ENCODE measurements at places on chromosomes 7 and 10.
A peak's percentile ranks its signal among the peaks of the same experiment; 100 is the strongest.

- no peak for DNase-seq
These were observed 593 bp upstream of the CUX1 start for GRCh38 chr7:101816595-101817470.

GRCh38 chr7:86790383-86790782 is 146.7 kb downstream of the GRM3 start:
- no peak for DNase-seq

DNA sequence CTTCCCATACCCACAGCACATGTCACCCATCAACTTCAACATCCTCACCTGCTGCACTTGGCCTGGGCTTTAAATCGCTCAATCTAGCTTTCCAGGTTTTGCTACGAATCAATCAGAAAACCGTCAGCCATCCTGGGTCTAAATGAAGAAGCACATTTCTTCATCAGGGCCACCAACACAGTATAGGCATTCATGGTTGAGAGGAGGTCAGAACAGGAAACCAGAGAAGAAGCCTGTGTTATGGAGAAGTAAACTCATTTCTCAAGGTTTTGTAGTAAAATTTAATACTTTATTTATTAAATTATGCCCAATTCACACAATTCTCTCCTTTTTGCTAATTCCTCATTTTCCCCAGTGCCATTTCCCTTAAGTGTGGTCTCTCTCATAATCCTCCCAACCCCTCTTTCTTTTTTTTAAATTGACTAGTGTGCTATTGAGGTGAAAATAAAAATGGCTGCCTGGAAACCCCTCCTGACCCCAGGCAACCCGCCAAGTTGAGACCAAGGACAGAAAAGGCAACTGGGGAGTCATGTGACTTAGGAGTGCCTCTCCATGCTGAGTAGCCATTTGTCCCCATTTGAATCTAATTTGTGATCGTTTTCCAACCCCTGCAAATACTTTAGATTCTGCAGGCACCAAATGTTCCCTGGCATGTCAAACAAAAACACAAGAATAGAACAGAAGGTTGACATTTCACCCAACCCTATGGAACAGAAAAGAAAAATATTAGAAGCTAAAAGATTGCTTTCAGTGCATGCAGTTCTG is 181.1 kb upstream of the NAMPT start:
- DNase-seq: no peak

- no peak for DNase-seq
These were observed 1.6 kb downstream of the TSPAN14 start for GRCh38 chr10:80455461-80456349.

DNA sequence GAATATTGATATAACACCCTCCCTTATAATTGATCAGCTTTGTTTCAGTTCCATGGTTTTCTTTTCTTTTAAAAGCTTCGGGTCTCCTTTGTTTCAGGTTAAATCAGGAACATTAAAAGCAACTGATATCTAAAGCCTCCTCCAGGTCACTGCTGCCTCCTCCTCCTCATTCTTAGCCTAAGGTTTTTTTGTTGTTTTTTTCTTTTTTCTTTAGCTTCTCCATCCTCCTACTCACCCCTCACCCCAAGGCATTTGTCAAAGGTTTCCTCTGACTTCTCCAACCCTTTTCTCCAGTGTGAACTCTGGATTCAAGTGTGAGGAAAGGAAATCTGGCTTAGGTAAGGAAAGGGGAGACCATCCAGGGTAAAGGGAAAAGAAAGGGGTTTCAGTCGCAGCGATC is 420.2 kb upstream of the NFE2L3 start:
- no peak for DNase-seq

GRCh38 chr7:52413051-52413450 is 622.4 kb upstream of the POM121L12 start:
- no peak for DNase-seq

- DNase-seq: no peak
These were observed 73.1 kb upstream of the UCN3 start for GRCh38 chr10:5291501-5292195.

GRCh38 chr10:117503244-117504205 is 39.0 kb upstream of the EMX2 start:
- DNase-seq: no peak

GRCh38 chr10:22310928-22311327 is 5.3 kb upstream of the COMMD3 start:
- DNase-seq: no peak

- no peak for DNase-seq
These were observed 167.2 kb downstream of the FRMD4A start for GRCh38 chr10:14163377-14164086.

- no peak for DNase-seq
These were observed 35.6 kb downstream of the PITRM1 start for GRCh38 chr10:3136763-3137611.

GRCh38 chr7:133300811-133301210 is 47.9 kb downstream of the EXOC4 start:
- DNase-seq: no peak

GRCh38 chr7:98935811-98936210 is 57.5 kb downstream of the TRRAP start:
- DNase-seq: no peak

DNA sequence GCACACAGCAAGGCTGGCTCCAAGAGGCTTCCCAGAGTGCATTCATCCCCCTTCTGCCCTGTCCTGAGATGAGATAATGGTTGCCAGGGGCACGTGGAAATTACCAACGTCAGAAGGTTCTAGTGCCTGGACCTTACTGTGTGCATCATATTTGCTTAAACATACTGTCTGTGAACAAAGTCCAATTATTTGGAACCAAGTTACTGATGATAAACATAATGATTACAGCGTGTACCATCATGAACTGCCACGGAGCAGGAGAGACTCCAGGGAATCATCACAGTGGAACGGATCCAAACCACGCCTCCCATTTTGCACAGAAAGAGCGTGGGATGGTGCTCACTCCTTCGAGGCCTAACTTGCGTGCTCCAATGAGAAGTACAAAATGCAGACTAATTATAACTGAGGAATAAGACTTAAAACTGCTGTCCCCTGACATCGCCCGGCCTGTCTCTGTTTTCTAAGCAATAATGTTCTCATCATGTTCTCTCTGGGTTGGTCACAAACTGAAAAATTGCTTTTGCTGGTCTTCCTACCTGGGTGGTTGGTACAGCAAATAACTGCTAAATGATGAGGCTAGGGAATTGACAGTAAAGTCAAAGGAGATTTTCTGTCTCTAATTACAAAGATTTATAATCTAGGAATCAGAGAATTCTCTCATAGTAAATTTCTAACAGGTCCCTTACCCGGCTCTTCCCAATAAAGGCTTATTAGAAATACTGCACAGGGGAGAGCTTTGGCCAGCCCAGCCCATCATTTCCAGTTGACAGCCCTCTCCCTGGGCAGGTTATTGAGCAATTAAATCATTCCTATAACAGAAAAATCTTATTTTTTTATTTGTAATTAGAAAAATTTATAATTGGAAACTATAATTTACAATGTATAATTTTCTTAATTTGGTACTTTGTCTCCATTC is 182.2 kb downstream of the CAMK1D start:
- no peak for DNase-seq

GRCh38 chr10:6473430-6473829 is 106.6 kb downstream of the PRKCQ start:
- DNase-seq: no peak

DNA sequence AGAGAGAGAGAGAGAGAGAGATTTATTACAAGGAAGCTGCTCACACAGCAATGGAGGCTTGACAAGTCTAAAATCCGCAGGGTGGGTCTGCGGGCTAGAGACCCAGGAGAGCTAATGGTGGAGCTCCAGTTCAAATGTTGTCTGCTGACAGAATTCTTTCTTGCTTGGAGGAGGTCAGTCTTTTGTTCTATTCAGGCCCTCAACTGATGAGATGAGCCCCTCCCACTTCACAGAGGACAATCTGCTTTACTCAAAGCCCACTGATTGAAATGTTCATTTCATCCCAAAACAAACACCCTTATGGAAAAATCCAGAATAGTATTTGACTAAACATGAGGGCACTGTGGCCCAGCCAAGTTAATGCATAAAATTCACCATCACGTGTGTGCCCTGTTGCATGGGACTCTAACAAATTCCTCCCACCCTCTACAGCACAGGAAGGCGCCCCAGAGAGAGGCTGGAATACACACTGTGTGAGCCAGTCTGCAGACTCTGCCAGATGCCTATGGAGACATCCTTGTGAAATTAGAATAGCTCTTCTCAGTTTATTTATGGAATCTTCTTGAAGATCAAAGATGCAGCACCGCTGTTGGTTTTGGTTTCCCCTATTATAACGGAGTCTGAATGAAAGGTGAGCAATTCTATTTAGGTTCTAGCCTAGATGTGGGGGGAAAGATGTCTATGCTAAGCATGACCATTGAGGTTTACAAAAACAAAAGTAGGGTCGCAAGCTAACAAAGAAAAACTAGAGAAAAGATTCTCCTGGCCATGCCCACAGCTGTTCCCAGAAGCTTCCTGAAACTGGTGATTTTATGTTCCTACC is 123.0 kb upstream of the SFMBT2 start:
- no peak for DNase-seq

DNA sequence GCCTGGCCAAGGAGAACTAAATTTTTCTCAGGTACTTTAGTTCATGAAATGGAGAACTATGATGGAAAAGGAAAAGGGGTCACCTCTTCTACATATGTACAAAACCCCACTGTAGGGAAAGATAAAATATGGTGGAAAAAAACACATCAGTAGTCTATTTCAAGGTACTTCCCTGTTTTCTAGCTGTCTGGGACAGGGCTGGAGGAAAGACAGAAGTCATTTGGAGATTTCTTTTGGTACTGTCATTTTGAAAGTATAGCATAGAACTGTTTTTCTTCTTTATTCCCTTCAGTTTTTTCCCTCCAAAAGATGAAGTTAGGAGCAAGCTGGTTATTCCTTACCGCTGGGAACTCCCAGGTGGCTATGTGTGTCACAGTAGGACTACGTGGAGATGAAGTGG is 196.1 kb downstream of the DOCK4 start:
- no peak for DNase-seq

- DNase-seq: no peak
These were observed 49.9 kb downstream of the PITRM1 start for GRCh38 chr10:3122486-3123205.

- no peak for DNase-seq
These were observed 437.4 kb upstream of the GALNT17 start for GRCh38 chr7:70694434-70694970.

- DNase-seq: no peak
These were observed 246.9 kb upstream of the MKLN1 start for GRCh38 chr7:131080754-131081153.

DNA sequence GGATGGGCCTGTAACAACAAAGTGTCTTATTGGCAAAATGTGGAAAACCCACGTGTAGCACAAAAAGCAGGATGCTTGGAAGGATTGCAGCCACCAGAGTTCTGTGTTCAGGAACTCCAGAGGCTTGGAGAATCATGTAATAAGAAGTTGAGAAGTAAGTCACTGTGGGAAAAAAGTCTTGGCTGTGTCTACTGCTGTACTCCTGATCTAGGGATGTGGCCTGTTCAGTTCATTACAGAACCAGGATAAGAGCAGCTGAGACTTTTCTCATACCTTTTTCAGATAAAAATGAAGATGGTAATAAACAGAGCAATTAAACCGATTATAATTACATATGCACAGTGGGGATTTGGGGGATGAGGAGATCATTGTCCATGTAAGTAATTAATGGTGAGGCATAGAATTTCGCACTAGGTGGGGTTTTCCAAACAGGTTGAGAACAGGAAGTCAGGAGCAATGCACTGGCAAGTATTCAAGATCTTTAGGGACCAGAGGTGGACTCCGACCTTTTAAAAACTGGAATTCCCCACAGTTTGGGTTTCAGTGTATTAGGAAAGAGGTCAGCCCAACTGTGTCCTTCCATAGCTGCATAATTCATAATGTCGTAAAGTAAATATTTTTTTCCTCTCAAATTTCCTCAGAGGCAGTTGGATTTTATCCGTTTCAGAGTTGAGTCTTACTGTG is 281.7 kb downstream of the FRMD4A start:
- peak; percentile 26 for DNase-seq

DNA sequence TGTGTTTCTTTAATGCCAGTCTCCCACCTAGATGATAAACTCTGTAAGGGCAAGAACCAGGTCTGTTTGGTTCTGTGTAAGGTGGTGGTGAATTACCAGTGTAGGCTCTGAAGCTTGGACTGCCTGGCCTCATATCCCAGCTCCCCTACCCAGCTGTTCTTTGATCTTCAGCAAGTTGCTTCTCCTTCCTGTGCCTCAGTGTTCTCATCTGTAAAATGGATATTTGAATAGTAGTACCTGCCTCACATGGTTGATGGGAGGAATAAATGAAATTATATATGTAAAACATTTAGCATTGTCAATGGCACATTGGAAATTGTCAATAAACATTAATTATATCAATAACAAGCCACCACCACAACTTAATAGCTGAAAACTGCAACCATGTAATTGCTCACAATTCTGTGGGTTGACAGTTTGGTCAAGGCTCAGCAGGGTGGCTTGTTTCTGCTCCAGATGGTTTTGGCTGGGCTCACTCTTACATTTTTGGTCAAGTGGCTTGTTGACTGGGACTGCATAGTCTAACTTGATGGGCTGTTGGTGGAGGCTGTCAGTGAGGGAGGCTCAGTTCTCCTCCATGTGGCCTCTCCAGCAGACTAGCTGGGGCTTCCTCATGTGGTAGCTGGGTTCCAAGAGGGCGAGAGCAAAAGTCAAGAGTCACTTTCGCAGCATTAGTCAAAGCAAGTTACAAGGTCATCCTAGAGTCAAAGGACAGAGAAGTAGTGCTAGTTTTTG is 84.5 kb upstream of the DUSP5 start:
- DNase-seq: no peak

GRCh38 chr7:1961701-1962276 is 271.0 kb downstream of the MAD1L1 start:
- DNase-seq: peak; percentile 64

GRCh38 chr7:159191236-159191635 is 46.6 kb upstream of the VIPR2 start:
- DNase-seq: no peak

DNA sequence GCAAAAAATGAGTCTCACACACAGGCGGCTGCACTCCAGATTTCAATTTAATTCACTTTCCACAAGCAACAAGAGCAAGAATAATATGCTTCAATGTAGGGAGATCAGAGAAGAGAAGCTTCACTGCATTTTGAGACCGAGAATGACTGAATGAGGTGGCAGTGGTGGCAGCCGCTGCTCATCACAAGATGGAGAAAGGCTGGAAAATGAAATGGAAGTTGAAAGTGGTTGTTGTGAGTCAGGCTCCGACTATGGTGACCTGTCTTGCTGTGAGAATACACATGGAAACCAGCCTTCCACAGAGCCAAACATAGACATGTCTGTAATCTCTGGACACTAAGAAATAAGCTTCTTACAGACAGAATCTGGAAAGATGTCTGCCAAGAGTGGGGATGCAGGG is 499.6 kb upstream of the LRRN3 start:
- DNase-seq: no peak

Measured in GM12878 (cell line).